DMS153 (cell line): ENCODE measurements at places on chromosomes 11 and 22.

- DNase-seq, result no peak
Observed at GRCh38 chr11:83035070-83035854, 36.4 kb downstream of the RAB30 start.

- DNase-seq, result no peak
Observed at GRCh38 chr11:5593146-5593545, 3.3 kb upstream of the TRIM6 start.

GRCh38 chr22:20138417-20138738 is 6.8 kb downstream of the ZDHHC8 start:
- no peak for DNase-seq

- no peak for DNase-seq
Observed at GRCh38 chr11:81707881-81708280, 1025.8 kb downstream of the FAM181B start.
